NCI-H1930 (cell line): ENCODE measurements at places on chromosomes 1 and 21.
A peak's percentile ranks its signal among the peaks of the same experiment; 100 is the strongest.

GRCh38 chr1:232793944-232794343 is 11.3 kb upstream of the MAP10 start:
- DNase-seq = no peak

- no peak for DNase-seq
Observed at GRCh38 chr1:163163881-163164582, 38.7 kb downstream of the RGS5 start.

DNA sequence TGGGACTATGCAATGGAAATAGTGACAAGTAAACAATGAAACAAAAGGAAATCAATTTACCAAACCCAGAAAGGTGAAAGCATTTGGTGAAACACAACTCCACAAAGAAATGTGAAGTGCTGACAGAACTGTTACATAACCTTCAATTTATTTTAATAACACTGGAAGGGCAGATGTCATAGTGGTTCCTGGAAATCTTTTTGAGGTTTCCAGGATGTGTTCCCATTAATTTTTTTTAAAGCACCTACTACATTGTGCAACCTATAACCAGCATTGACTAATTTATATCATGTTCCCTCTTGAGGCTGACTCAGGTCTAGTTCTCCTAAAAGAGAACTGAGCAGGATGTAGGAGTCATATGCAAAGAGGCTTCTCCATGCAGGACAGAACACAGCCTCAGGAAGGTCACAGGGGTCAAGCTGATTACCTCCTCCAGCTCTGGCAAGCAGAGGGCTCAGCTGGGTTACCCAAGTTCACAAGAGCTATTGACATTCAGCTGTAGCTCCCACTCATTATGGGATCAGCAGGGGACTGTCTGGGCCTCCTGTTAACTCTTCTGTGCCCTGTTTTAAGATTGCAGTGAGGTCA is 157.1 kb upstream of the NRIP1 start:
- no peak for DNase-seq

GRCh38 chr21:38413958-38414548 is 84.2 kb downstream of the ERG start:
- DNase-seq = peak; percentile 41

DNA sequence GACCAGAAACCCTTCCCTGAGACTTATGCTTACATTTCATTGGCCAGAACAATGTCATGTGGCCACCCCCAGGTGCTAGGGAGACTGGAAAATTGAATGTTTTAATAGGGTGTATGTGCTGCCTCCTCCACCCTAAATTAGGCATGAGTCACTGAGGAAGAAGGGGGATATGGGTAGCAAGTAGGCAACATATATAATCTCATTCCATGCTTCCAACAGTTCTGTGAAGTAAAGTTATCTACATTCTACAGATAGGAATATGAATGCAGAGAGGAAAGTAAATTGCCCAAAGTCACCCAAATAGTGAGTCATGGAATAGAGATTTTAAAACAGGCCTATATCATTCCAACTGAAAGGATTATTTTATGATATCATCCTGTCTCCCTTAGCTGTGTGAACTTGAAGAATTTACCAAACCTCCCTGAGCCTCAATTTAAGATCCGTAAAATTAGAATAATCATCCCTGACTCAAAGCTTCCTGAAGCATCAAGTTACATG is 168.6 kb upstream of the FGGY start:
- DNase-seq = no peak

DNA sequence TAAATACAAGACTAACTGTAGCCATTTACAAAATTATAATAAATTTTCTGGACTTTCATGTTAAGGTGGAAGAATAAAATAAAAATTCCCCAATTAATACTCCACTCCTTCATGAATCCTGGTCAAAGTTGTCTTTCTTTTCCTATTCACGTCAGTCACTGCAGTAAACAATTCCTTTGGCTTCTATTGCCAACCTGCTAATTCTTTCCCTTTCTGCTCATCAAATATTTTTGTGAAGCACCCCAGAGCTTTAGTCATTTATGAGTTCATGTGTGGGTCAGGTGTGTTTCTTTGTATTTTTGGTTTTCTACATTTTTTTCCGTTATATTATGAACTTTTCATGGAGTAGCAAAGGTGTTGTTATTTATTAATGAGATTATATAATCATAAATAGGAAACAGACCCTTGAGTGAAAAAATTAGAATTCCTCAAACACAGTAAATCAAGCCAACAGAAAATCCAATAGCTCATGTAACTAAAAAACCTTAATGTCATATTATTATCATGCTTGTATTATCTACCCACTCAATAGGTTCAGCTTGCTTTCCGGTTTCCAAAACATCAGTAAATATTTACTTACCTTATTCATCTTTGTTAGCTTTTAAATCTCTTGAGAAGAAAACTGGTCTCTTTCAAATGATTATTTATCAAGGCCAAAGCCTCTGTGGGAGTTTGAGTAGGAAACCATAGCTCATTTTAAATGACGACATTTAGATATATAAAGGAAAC is 29.6 kb upstream of the PLA2G4A start:
- DNase-seq = no peak
